Activated T-cell treated with anti-CD3 and anti-CD28 coated beads, Interleukin-2, amount 50 U/mL, for 72 hours (primary cell): ENCODE measurements at places on chromosomes 4 and X.

DNA sequence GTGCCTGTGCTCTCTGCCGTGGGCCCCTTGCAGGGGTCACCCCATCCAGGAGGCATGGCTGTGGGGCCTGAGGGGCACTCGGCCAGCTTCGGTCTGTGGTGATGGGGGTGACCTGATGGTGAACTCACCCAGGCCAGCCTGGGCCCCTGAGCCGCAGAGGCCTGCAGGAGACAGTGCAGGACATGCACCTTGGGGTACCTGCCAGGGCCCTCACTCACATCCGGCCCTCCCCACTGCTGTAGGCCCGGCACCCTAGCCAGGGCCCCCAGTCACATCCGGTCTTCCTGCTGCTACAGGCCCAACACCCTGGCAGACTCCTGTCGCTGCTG lies 7.3 kb downstream of the CFAP99 start:
- DNase-seq = no peak

DNA sequence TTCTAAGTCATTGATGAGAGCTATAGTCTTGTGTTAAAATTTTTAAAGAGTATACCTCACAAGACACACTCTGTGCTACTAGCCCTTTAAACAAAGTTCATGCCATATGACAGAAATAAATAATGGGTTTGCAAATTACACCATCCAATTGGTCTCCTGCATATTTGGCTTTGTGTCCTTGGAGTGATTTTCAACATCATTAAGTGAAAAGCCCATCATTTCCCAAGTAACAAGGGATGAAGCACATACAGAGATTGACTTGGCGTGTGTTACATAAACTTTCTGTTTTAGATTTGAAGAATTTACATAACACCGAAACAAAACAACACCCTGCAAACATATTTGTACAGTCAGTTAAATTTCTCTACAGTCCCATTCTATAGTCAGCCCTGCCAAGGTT lies 216.9 kb upstream of the NEIL3 start:
- DNase-seq = no peak

GRCh38 chr4:24550441-24551175 lies 33.7 kb downstream of the DHX15 start:
- no peak for DNase-seq

GRCh38 chr4:114595207-114595606 lies 3.4 kb upstream of the UGT8 start:
- no peak for DNase-seq

DNA sequence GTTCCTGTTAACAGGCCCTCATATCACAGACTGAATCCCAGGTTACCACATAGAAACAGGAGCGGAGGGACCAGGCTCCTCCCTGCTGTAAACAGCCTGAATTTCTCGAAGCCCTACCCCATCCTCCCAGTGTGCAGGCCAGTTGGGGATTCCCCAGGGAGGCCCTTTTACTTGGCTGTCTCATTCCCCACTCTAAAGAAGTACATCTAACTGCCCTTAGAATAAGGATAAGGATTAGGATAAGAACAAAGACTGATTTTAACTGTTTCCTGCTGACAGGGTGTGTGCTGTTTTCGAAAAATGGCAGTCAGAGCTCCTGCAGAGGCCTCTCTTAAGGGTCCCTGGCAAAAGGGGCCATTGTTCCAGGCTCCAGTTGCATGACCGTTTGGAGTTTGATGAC lies 133.7 kb downstream of the PAPSS1 start:
- no peak for DNase-seq
